ENCODE measurements at places on chromosomes 3 and 15.

DNA sequence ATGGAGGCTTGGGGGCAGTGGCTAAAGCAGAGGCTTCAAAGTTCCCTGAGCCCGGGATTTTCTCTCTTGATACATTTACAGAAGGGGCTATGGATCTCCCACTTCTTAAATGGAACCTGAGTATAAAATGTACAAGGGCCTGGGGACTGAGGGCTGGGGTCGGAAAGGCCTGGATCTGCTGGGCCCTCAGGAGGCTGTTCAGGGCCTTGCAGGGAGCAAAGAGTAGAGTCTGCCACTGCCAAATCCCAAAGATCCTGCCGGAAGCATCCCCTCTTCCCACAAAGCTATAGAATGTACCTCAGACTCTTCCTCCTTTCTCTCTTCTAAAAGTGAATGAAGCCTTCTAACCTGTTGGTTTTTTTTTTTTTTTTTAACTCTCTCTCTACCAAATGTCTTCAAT is 59.8 kb upstream of the ARHGEF3 start:
- DNase-seq = no peak

DNA sequence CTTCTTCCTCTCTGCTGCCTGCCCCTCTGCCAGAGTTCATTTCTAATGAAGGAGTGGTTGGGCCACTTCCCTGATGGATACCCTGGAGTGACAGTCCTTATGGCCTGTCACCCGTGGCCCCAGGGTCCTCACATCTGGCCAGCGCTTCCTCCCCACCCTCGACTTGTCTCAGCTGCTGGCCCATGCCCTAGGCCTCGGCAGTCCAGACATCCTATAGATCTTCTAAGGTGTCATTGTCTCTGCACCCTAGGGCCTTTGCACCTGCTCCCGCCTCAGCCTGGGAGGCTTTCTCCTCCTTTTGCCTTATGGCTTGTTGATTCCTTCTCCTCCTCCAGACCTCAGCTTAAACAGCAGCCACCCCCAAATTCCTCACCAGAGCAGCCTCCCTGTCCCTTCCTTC is 181.0 kb downstream of the NSMCE3 start:
- no peak for DNase-seq

GRCh38 chr3:27253831-27254230 is 115.4 kb downstream of the NEK10 start:
- peak; percentile 67 for DNase-seq

- peak; percentile 89 for DNase-seq
These were observed 338.2 kb upstream of the SLCO3A1 start for GRCh38 chr15:91515188-91515754.

DNA sequence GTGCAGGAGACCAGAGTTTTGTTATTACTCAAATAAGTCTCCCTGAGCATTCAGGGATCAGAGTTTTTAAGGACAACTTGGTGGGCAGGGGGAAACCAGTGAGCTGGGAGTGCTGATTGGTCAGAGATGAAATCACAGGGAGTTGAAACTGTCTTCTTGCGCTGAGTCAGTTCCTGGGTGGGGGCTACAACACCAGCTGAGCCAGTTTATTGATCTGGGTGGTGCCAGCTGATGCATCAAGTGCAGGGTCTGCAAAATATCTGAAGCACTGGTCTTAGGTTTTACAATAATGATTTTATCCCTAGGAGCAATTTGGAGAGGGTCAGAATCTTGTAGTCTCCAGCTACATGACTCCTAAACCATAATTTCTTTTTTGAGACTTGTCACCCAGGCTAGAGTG is 13.8 kb upstream of the ZNF662 start:
- DNase-seq = peak; percentile 28

DNA sequence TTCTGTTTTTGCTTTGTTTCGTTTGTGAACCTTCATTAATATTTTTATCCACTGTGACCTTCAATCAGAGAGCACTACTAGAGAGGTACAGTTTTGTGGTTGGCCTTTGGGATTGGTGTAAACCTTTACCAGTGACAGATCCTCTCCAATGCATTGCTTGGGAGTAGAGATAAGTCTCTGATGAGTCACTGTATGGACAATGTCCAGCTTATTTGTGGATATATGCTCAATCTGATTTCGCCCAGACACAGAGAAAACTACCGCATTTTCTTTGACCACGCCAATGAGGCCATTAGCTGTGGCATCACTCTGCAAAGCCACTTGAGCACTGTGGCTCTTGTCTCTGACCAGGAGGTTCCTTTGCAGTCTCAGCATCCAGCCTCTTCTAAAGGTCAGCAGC is 964.7 kb downstream of the TUSC7 start:
- DNase-seq = peak; percentile 12

DNA sequence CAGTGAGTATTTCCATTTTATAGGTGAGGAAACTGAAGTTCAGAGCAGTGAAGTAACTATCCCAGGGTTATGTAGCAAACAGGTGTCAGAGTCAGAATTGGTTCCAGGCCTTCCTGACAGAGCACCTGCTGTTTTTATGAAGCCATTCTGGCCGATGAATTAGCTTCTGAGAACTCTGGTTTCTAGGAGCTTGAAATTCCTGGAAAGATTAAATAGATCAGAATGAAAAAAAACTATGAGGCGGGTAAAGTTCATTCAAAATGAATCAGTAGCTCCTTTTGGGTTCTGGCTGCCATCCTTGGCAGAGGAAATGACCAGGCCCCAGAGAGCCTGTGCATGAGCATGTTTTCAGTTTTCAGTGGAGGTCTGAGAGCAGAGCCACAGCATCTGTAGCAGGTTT is 59.3 kb upstream of the CFAP161 start:
- DNase-seq = no peak

- no peak for DNase-seq
These were observed 520.7 kb downstream of the ROBO1 start for GRCh38 chr3:79246875-79247724.

DNA sequence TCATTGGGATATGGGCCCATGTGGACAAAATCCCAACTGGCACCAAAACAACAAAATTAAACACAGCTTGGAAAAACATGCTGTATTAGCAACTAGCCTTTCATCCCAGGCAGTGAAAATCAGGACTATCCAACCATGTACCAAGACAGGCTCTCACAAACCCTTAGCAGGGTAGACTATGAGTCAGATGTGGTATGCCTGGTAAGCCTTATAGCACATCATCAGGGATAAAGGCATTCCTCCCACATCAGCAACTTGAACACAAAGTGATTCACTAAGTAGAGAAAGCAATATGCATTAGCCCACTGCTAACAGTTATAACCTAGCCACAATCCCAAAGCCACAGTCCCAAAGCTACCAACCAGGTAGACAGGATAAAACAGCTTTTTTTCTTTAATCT is 8.0 kb downstream of the CEP152 start:
- peak; percentile 93 for DNase-seq

DNA sequence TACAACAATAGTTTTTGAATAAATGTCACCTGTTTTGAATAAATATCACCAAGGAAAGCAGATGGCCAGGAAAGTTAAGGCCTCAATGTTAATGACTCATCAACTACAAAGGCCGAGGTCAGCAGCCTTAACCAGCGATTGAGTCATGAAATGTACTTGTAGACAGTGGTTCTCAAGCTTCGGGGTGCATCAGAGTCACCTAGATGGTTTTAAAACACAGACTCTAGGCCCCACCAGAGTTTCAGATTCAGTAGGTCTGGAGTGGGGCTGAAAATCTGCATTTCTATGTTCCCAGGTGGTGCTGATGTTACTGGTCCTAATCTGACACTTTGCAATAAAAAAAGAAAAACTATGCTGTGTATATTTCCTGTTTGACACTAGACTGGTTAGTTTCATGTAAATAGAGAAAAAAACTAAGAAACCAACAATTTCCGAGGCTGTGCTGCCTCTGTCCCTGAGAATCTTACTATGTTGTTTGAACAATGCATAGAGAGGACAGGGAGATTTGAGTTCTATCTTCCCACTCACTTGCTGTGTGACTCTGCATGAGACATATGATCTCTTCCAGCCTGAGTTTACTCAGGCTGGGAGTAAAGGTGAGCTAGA is 9.8 kb downstream of the RAB27A start:
- DNase-seq = peak; percentile 84

GRCh38 chr15:58469432-58470353 is 37.9 kb downstream of the LIPC start:
- DNase-seq = peak; percentile 99

DNA sequence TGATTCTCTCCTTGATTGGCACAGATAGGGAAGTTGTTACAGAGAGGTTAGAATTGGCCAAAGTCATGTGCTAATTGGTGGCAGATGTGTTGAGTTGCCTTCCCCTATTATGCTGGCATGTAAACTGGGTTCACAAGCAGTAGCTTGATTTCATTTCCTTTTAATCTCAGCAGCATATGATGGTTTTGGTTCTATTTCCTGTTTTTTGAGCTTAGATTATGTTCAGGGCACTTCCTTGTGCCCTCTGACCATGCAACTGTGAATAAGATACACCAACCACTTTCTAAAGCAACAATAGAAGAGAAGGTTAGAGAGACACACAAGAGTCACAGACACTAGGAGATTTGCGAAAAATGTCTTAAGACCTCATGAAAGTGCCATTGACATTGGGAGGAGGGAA is 16.5 kb downstream of the HPS3 start:
- DNase-seq = peak; percentile 3

GRCh38 chr3:165682734-165683133 is 154.5 kb downstream of the BCHE start:
- DNase-seq = no peak

- DNase-seq = peak; percentile 63
These were observed 28.3 kb upstream of the CRYBG3 start for GRCh38 chr3:97793420-97794019.

GRCh38 chr15:43249236-43249635 is 17.5 kb downstream of the TGM5 start:
- DNase-seq = no peak

All from EH (cell line).